ENCODE measurements at places on chromosomes 3 and 15.
A peak's percentile ranks its signal among the peaks of the same experiment; 100 is the strongest.

GRCh38 chr3:45635475-45636256 is 41.1 kb downstream of the LIMD1 start:
- DNase-seq, result no peak

- DNase-seq, result no peak
Measured at GRCh38 chr3:168289471-168290008, 193.8 kb upstream of the GOLIM4 start.

- peak; percentile 52 for DNase-seq
Measured at GRCh38 chr3:136994772-136995516, 37.2 kb downstream of the IL20RB start.

DNA sequence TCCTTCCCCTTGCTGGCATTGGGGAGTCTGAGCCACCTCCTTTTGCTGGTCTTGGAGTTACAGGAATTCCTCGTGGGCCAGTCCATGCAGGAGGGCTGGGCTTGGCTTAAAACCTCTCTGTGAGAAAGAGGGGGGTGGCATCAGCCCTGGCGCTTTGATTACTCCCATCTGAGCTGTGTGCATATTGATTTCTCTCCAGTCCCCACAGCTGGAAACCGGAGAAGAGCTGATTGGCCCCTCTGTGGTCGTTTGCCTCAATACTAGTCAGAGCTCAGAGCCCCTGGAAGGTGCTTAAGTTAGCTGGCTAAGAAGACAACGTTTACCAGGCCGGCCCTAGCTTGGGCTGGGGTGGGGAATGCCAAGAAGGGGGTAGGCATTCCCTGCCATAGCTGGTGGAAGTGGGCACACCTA is 4.0 kb upstream of the RASGRF1 start:
- no peak for DNase-seq

DNA sequence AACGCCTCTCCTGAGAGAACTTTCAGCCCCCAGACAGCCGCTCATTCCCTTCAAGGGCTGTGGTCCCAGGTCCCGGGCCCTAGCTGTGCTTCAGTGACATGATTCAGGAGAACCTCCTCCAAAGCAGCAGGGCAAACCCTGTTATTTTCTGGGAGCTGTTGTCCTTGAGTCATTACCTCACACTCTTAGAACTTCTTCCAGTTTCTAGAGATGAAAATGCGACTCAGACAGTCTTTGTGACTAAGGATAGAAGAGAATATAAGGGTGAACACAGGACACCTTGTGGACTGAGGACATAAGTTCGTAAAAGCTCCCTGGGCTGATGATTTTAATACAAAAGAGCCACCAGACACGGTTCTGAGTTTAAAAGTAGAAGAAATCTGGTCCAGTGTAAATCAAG is 203.8 kb downstream of the RORA start:
- DNase-seq, result no peak

Measured in dorsolateral prefrontal cortex (tissue), 122 donors.